LoVo (cell line): ENCODE measurements at places on chromosomes 12 and 14.

GRCh38 chr14:90721619-90722305 lies 94.5 kb downstream of the TTC7B start:
- DNase-seq, result no peak

GRCh38 chr14:27123162-27123561 lies 525.3 kb upstream of the NOVA1 start:
- DNase-seq, result no peak

DNA sequence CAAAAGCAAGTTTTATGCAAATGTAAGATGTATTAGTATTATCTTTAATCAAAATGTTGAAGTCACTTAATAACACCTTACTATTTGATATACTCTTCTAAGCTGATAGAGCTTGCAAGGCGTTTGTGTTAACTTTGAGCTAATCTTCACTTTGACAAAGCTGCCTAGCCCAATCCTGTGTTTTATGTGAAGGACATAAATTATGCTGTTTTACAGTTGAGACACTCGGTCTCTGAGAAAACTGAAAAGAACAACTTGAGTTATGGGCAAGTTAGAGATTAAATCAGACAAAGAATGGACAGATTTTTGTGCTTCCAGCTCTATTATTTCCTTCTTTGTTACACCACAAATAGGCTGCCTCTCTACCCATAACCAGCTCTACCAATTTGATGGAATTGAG lies 42.0 kb upstream of the DAAM1 start:
- DNase-seq, result no peak

GRCh38 chr12:124582108-124582424 lies 14.7 kb upstream of the NCOR2 start:
- no peak for DNase-seq

- DNase-seq, result no peak
These were observed 44.5 kb downstream of the ASCL4 start for GRCh38 chr12:107818984-107819383.

- DNase-seq, result no peak
These were observed 68.9 kb upstream of the STAC3 start for GRCh38 chr12:57319678-57320469.

GRCh38 chr12:57607958-57608663 lies 3.1 kb upstream of the ARHGEF25 start:
- no peak for DNase-seq

- no peak for DNase-seq
These were observed 53.5 kb downstream of the FRS2 start for GRCh38 chr12:69523433-69524330.

- DNase-seq, result no peak
These were observed 15.0 kb upstream of the MEG3 start for GRCh38 chr14:100810861-100811461.

DNA sequence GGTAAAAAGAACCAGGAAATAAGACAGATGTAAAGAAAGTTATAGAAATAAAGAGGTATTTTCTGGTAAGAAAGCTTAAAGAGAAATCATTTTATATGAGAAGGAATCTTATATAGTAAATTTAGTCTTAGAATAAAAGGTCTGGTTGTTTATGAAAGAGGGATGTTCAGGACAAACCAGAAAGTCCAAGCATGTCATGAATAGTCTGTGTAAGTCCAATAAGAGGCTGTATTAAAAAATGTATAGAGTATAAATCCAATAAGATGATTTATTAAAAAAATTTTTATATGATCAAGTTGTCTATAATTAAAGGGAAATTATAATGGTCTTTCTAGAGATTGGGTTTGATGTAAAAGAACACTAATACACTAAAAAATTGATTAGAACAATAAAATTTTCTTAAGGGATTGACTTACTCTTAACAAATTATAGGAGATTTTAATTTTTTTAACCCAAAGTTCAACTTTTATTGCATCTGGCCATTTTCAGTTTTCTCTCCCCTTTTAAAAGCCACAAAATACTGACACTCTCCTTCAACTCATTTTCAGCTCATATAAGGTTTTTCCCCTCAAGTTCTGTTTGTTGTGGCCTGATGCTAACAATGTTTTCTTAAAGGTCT lies 35.1 kb downstream of the ST8SIA1 start:
- DNase-seq, result no peak

GRCh38 chr12:1107669-1108068 lies 116.6 kb downstream of the ERC1 start:
- DNase-seq, result no peak

- DNase-seq, result no peak
These were observed 111.6 kb downstream of the PRICKLE1 start for GRCh38 chr12:42477941-42478340.

DNA sequence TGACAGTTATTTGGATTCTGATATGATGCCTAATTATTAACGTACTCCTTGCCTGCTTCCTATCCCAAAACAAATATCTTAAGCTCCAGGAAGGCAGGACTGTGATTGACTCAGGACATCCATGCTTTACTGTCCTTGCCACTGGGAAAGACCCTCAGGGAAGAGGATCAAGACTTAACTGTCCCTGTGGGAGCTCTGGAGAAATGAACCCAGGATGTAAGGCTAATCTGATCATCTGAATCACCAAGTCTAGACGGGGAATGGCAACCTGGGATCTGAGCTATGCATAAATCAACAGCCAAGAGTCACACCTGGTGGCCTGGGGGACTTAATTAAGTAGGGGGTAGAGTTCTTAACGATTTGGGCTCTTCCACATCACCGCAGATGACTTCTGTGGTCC lies 153.2 kb upstream of the BCL2L14 start:
- no peak for DNase-seq

- no peak for DNase-seq
These were observed 1.6 kb upstream of the CKB start for GRCh38 chr14:103524002-103524935.

DNA sequence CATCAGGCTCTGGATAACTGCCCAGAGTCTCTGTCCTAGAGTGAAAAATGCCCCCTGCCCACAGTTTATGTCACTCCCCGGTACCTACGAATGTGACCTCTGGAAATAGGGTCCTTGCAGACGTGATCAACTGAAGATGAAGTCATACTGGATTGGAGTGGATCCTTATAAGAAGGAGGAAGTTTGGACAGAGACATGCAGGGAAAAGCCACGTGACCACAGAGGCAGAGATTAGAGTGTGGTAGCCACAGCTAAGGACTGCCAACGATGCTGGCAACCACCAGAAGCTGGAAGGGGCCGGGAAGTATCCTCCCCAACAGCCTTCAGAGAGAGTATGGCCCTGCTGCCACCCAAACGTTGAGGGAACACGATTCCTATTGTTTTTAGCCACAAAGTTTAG lies 101.2 kb upstream of the NCOR2 start:
- DNase-seq, result no peak

DNA sequence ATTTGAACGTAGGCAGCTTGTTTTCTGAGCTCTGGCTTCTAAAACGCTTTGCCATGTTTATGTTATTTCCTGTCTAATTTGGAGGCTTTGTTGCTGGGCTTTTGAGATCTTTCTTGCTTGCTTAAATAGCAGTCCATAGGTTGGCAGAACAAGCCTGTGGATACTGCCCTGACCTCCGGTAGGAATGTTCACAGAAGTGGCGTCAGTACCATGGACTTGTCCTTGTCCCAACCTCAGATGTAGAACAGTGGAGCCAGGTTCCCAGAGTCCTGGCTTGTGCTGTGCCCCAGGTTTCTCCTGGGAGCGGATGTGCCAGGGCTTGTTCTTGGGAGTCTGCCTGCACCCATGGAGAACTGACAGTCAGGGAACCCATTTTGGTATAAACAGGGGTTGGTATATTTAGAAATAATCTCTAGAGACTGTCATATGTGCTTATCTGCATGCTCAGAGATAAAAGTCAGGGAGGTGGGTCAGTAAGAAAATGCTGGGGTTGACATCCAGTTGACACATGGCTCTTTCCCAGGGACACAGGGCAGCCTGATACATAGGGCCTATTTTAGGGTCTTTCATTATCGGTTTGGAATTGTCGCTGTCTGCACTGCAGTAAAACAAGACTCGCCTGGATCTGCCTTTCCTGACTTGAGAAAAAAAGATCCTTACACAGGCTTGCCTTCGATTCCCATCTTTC lies 22.9 kb downstream of the CACNA1C start:
- no peak for DNase-seq

DNA sequence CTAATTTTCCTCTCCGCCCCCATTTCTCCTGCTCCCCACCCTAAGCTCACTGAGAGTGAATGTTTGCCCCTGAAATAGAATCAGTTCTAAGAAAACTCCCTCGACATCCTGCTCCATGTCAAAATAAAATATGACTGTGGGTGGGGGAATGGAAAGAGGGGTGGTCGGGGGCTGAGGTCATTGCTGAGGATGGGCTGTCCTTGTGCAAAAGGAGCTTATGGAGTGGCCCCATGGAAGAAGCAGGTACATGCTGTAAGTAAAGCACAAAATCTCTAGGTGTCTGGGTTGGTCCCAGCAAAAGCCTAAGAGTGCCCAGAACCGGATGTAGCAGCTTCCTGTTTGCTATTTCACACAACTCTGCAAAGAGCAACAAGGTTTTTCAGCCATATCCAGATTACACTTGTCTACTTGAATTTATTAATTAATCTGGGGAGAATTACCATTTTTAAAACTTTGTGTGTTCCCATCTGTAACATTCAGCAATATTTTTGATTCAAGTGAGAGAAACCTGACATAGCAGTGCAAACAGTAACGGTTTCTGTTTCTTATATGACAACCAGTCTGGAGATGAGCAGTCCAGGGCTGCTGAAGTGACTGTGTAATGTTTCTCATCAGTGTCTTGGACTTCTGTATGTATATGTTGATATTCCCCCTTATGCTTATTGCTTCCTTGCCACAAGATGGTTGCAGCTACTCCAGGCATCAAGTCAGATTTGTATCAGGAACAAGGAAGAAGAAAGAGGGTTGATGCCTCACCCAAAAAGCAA lies 40.4 kb upstream of the GZMB start:
- no peak for DNase-seq

DNA sequence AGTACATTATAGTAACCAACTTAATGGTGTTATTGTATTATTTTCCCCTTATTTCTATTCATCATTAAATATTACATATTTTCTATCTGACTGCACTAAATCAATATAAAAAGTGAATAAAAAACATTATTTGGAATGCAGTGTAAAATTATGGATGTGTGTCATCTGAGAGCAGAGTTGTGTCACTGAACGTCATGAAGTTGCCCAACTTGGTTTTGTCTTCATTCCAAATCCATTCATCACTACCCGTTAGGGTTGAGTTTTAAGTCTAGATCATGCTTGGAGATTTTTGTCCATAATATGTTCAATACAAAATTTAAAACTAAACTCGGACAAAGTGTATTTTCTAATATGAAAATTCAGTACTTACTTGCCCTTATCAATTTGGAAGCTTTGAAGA lies 16.1 kb downstream of the KLRF1 start:
- no peak for DNase-seq

GRCh38 chr14:49857427-49858003 lies 4.9 kb upstream of the NEMF start:
- DNase-seq, result no peak

GRCh38 chr14:80902608-80903007 lies 38.9 kb downstream of the CEP128 start:
- DNase-seq, result no peak

DNA sequence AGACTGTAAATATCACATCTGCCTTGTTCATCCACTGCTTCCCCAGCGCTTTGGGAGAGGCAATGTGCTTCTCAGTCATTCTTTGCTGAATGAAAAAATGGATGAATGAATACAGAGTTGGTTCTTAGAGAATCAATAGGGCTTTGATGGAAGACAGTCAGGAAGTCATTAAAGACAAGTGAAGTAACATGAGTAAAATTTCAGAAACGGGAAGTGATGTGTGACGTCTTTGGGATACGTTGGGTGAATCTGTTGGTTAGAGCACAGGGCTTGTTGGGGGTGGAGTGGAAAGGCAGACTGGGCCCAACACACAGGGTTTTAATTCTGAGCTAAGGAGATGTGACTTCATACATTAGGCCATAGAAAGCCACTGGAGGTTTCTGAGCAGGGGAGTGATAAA lies 39.0 kb upstream of the NRXN3 start:
- DNase-seq, result no peak

DNA sequence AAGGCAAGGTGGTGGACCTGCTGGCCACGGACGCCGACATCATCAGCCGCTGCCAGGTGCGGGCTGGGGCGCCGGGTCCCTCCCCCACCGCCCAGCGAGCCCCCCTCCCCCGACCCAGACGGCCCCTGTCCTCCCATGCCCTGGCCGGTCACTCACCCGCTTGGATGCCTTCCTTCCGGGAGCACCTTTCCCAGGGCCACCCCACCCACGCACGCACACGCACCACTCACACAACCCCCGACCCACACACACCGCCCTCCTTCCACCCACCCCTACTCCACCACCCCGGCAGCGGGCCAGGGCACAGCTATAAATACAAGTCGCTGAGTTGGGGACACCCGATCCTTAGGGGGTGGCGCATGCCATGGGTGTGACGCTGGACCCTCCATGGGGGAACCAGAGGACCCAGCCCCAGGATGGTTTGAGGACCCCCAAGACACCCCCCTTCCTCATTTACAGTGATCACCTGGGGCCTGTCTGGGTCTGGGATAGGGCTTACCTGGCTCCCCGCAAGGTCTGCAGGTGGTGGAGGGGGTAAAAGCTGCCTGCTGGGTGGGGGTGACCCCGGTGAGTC lies 465 bp downstream of the ADSS1 start:
- no peak for DNase-seq

- no peak for DNase-seq
These were observed 148.8 kb downstream of the CEP128 start for GRCh38 chr14:80792771-80793170.

DNA sequence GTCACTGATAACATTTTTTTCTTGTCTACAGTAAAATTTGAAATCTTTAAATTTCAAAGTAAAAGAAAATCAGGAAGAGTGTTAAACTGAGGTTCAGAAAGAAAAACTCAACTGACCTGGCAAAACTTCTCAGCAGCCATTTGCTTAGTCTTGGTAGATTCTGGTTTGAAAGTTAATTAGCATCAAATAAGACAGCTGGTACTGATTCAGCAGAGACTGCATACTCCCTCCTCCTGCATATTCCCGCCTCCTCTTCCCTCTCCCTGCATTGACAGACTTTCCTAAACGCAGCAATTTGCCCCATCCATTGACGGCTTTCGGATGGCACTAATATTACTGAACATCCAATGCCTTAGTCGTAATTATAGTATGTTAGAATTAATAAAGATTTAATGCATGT lies 520.8 kb downstream of the FLRT2 start:
- DNase-seq, result no peak

GRCh38 chr14:105167303-105168092 lies 1.1 kb downstream of the JAG2 start:
- peak; percentile 58 for DNase-seq

DNA sequence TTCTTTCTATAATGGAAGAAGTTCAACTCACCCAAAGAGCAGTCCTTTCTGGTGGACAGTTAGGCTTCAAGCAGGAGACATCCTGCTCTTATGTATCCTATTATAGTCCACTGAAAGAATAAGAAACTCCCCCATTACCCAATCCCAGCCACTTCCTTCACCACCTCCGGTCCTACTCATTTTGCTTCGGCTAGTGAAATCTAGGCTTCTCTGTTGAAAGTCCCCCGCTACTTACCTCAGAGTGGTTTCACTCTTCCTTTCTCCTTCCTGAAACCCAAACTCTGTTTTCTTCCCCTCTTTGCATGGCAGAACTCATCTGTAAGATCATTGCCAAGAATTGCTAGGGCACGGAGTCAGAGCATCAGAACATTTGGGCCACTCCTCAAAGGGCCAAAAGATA lies at the start of gene GPR84:
GPR84 (minus strand) TSS at position 74 of the 400 bp plus-strand sequence. CDS start 635 bp downstream, outside the sequence.
- no peak for DNase-seq
